ENCODE measurements at places on chromosomes 5 and 9. TPM values are rescaled to one million over a fixed set of nuclear protein-coding genes. Genes with fewer than 3 reads are reported as not detected.

Gene GKAP1
- 3.1 TPM for total RNA-seq

Gene OR2S2
- not detected for total RNA-seq

Gene PCDHGA8
- total RNA-seq = not detected

DNA sequence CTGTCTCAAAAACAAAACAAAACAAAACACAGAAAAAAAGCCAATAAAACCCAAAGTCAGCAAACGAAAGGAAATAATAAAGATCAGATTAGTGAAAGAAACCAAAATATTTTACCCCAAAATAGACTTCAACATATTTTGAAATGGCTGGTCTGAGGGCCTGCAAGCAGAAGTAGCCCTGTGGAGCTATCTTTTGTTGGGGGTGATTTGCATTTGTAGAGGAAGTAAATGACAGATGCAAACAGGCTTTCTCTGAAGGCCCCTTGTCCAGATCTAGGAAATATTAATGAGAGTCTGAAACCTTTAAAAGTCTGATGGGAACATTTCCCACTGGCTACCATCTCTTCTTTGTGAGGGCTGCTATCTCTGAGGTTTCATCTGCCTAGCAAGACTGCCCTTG lies 74.0 kb downstream of the GCNT4 start:
- DNase-seq = no peak

DNA sequence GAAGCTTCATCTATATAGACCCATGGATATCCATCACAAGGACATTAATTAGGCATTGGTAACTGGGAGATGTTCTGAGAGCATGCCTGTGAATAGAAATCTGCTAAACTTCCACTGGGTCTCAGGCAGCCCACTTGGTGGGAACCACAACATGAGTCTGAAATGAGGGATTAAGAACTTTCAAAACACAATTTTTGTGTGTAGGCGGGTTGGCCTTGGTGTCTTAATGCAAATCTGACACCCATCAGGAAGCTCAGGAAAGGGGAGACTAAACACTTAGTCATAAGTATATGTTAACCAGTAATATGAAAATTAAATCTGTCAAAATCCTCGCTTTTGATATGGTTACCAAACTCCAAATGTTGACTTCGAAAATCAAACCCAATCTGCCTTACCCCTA lies 113.2 kb downstream of the FANCC start:
- no peak for DNase-seq

DNA sequence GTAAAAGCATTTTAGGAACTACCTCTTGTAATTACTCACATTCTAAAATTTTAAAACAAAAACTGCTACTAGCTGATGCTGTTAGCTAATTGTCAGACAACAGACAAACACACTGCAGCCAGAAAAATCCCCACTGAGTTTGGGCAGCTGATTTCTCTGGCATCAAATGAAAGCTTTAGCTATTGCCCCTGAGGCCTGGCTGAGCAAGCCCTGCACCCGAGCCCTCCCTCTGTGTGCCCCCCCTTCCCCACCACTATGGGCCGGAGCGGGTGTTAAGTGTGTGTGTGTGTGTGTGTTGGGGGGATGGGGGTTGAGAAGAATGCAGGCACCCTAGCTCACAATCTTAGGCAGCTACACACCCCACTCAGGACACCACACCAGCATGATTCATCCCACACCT lies 2.4 kb downstream of the NEUROG1 start:
- no peak for DNase-seq

- DNase-seq = no peak
Measured at GRCh38 chr5:91840412-91840811, 457.3 kb upstream of the ARRDC3 start.

DNA sequence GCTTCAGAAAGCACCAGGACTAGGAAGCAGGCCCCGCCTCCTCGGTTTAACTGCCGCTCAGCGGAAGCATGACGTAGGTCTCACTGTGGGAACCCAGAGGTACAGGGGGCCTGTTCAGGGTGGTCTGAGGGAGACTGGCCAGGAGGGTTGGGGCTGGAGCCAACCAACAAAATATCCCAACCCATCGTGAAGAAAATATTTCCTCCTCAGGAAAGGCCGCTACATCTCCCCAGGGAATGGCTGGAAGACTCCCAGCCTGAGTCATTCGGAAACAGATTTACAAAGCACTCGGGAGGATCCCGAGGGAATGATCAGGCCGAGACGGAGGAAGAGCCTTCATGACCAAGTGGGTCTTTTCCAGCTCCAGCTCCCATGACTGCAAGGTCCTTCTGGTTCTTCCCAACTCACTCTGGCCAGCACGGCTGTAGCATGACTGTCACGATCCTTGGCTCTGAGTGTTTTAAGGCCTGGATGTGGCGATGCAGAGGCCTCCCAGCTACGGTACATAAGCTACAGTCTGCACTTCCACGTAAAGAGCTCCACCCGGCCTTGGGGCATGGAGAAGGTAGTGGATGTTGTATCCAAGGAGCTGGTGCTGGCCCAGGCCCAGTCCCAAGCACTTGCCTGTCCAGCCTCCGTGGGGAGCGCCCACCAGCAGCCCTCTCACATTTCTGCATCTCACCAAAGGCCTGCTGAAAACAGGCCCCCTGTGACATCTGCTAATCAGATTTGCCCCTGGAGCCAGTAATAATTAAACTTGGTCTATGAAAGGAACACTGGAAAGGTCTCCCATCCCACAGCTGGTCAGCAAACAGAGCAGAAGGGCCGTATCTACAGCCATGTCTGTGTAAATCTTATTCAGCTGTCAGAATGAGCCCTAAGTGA lies 100.6 kb downstream of the LHFPL2 start:
- DNase-seq = no peak

- no peak for DNase-seq
Measured at GRCh38 chr9:76359365-76359764, 34.9 kb downstream of the RFK start.

- no peak for DNase-seq
Measured at GRCh38 chr9:130104491-130105193, 50.9 kb downstream of the GPR107 start.

Gene PCDHGB4
- total RNA-seq = not detected

DNA sequence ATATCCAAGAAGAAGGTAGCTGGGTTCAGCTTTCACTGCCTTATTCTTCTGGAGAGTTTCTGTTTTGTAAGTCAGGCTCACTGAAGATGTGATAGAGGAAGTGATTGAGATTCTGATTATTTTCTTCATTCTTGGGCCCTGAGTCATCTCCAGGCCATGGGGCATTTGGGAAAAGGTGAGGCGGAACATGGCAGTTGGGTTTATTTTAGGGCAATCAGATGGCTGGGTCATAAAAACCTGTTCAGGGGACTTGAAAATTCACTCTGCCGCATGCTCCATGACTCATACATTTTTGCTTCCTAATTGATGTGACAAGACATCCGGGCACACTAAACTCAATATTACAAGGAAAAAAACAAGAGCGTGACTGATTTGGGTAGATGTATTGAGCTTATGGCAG lies 265.7 kb upstream of the KLF4 start:
- no peak for DNase-seq

- DNase-seq = no peak
Measured at GRCh38 chr5:4831325-4831724, 308.8 kb upstream of the ADAMTS16 start.

DNA sequence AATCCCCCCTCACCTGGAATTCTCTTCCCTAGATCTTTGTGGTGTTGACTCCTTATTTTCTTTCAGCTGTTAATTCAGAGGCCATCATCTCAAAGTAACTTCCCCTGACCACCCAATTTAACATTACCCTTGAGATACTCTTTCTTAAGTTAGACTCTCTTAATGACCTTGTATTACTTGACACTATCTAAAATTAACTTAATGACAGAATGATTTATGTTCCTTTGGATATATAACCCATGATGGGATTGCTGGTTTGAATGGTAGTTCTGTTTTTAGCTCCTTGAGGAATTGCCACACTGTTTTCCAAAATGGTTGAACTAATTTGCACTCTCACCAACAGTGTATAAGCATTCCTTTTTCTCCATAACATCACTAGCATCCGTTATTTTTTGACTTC lies 298.0 kb downstream of the NNT start:
- no peak for DNase-seq

DNA sequence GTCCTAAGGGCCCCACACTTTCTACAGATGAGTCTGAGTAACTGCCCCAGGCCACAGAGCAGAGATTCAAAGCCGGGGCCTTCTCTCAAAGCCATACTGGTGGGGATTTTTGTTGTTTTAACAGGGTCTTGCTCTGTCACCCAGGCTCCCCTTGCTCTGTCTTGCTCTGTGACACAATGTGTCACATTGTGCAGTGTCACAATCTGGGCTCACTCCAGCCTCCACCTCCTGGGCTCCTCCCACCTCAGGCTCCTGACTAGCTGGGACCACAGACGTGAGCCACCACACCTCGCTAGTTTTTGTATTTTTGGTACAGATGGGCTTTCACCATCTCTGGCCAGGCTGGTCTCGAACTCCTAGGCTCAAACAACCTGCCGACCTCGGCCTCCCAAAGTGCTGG lies 8.6 kb downstream of the AGPAT2 start:
- DNase-seq = no peak

Gene FOXI1
- total RNA-seq = not detected

DNA sequence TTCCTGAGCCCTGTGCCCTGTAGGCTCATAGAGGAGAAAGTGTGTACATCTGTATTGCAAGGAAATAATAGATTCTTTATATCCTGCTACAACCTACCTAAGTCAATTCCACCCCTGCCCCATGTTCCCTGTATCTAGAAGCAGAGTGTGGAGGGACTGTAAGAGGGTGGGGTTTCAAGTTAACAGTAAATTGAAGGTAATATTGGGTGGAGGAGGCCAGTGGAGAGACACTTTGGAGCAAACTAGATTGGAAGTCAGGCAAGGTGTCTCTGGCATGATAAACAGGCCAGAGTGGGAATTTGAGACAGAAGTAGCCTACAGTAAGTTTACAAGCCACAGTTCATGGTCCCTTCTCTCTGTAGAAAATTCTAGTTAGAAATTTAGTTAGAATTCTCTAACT lies 2.3 kb upstream of the HEMGN start:
- DNase-seq = no peak

DNA sequence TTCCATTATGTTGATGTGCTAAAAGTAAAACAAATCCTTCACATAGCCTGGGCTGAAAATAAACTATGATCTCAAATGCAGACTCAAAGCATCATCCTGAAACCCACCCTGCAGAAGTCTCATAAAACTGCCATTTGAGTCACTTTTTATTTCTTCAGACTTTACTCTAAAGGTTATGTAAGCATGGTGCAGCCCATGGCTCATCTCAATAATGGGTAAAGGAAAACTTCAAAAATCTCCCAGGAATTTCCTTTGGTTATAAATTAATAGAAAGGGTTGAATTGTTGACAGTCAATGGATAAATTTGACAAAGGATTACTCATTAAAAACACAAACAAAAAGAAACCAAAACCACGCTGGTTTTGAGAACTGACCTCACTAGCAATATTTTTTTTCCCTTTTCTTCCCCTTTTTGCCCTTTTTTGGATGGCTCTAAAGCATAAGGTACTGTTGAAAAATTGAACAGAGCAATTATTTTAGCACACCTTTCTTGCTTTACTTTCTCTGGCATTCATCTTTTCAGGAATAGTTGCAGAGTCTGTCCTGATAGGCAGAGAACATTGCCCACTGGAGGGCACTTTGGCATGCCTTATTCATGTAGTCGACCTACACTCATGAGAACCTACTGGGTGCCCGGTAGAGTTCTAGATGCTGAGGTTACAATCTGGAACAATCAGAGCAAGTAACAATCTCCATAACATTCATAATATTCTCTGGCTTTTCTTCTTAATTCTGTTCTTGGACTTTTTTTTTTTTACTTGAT lies 191.4 kb downstream of the TMEM167A start:
- no peak for DNase-seq

Gene FCN1
- total RNA-seq = not detected

Data from activated naive CD8-positive, alpha-beta T cell treated with anti-CD3 and anti-CD28 coated beads for 36 hours (primary cell).